ENCODE measurements at places on chromosomes 4 and X.

DNA sequence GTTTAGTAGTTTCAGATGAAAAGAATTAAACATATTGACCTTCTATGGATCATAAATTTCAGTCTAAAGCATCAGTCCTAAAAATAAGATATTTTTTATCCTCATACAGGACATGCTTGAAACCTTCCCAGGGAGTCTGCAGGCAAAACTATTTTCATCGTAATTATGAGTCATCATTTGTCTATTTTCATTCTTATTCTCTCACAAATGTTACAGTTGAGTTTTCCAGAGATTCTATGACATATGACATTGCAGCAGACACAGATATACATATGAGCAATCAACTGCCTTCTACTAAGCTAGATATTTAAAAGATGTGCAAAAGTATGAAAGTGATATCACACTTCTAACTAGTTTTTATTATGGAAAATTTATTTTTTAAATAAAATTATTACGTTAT, 398.0 kb downstream of the MAGEB5 start:
- no peak for DNase-seq

DNA sequence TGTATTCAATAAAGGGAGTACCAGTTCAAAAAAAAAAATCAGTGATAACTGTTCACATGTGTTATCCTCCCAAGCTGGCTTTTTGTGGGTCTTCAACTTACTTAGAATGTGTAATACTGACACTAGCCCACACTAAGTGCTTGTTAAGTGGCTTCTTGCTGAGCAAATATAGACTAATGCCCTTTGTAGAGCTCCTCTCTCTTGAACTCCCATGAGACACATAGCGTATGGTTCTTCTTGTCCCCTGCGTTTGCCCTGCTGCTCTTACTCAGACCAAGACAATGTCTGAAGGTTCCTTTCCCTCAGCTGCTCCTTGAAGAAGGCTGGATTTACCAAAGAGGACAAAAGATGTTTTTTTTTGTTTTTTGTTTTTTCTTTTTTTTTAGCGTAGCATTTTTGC, 110.9 kb downstream of the FRAS1 start:
- no peak for DNase-seq

- DNase-seq: peak; percentile 58
Measured at GRCh38 chr4:158722291-158722916, 792 bp downstream of the PPID start.

DNA sequence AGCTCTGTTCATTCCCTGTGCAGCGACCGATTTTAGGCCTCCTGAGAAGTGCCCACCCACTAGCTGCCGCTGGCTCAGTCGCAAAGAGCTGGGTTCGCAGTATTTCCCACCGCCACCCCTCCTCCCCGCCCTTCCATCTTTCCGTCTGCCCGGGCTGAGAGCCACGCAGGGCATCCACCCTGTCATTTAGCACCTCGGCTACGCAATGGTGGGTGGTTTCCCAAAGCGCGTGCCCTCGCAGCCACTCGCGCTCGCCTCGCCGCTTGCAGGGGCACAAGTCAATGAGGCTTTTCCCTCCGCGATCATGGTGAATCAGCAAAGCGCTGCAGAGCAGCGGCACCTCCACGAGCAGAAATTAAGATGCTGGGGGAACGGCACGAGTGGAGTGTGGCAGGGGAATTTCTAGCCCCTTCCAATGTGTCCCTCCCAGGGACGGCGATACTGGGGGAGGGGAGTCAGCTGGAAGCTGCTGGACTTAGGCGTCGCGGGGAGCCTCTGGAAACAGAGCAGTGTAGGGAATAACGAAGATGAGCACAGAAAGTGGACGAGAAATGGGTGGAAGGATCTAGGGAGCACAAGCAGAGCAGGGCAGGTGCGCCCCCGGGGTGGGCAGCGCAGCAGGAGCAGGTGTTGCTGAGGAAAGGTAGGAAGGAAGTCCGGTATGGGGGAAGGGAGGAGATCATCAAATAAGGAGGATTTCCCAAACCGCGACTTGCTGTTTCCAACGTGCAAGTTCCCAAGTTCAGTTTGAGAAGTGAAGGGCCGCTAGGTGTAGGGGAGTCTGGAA, 2.4 kb upstream of the PTCHD1 start:
- no peak for DNase-seq

DNA sequence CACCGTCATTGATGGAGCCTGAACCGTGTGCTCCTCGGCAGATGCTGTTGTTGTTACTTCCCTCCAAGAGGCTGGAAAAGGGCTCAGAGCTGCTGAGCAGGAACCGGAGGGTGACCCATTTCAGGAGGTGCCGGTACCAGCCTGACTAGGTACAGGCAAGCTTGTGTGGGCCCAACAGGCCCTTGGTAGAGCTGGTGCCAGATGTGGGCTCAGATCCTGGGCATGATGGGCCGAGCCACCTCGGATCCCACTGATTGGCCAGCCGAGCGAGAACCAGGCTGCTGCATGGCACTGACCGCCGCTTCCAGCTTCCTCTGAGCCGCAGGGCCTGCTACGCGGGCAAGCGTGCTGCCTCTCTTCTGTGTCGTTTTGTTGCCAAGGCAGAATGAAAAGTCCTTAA, 33.7 kb downstream of the NOP14 start:
- DNase-seq: no peak

GRCh38 chr4:45477311-45477733, 646.5 kb downstream of the GABRG1 start:
- no peak for DNase-seq

DNA sequence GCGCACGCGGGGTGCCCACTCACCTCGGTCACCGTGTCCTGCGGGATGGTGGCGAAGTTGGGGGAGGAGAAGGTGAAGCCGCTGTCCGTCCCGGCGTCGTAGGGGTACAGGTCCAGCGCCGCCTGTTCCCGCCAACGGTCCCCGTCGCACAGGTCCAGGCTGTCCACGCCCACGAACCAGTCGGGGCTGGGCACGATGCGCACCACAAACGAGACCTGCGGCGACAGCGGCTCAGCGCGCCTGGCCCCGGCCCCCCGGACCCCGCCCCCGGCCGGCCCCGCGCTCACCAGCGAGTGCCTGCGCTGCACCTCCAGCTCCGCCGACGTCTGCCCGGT, 1.4 kb downstream of the SPON2 start:
- DNase-seq: no peak

GRCh38 chrX:118560489-118560888, 64.9 kb downstream of the DOCK11 start:
- no peak for DNase-seq

GRCh38 chr4:34253239-34253638, 1991.1 kb downstream of the ARAP2 start:
- no peak for DNase-seq

DNA sequence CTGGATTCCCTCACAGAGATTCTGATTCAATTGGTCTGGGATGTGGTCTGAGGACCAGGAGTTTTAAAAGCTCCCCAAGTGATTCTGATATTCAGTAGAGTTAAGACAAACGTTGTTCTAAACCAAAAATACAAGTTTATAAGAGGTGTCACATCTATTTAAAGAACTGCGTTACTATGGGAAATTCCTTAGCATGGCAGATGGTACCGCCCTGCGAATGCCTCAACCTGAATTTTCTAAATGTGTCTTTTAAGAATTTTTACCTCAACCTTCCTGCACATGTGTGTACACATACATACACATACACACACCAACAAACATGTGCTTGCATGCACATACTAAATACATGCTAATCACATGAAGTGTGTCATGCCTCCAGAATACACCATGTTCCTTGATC, 328.9 kb upstream of the TAPT1 start:
- DNase-seq: no peak

- peak; percentile 89 for DNase-seq
Measured at GRCh38 chr4:39823191-39823590, 125.3 kb downstream of the UBE2K start.

GRCh38 chr4:146369446-146369845, 152.3 kb downstream of the SLC10A7 start:
- no peak for DNase-seq

- peak; percentile 68 for DNase-seq
Measured at GRCh38 chr4:142567620-142568451, 278.3 kb downstream of the INPP4B start.

GRCh38 chr4:83831588-83831987, 295.7 kb downstream of the GPAT3 start:
- peak; percentile 62 for DNase-seq

GRCh38 chr4:80454040-80454439, 118.5 kb downstream of the CFAP299 start:
- DNase-seq: peak; percentile 22
